ENCODE measurements at places on chromosomes 3 and 15.
A peak's percentile ranks its signal among the peaks of the same experiment; 100 is the strongest.

DNA sequence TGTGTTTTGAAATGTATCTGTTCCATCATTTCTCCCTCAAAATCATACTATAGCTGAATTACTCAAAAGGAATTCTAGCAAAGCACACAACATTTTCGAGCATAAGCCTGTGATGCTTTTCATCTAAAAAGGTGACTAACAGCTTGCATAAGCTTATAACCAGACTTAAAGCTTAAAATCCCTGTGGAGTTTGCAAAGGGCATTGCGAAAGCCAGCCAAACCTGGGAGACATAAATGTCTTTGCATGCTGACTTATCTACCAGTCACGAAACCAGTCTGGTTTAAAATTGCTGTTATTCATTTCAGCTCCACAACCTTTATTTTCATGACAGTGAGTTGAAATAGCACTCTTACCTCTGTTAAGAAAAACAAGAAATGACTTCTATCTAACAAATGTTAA, 35.6 kb upstream of the LIPC start:
- peak; percentile 90 for DNase-seq

DNA sequence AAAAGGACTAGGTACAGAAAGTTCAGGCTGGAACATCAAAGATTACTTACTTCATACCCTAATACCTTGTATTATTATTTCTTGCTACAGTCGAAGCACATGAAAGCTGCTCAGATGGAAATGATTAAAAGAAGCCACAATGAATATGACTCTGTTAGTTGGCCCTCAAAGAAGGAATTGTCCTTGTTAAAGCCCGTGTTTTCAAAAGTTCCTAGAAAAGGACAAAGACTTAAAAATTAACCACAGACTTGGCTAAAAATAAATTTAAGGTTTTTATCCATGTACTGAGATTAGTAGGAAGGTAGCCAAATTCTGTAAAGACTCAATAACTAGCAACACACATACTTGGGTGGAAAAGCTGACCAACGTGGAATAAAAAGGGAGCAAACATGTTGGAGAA, 251.0 kb upstream of the RARB start:
- peak; percentile 39 for DNase-seq

- DNase-seq = peak; percentile 92
Measured at GRCh38 chr15:67085818-67086636, 20.6 kb downstream of the SMAD3 start.

DNA sequence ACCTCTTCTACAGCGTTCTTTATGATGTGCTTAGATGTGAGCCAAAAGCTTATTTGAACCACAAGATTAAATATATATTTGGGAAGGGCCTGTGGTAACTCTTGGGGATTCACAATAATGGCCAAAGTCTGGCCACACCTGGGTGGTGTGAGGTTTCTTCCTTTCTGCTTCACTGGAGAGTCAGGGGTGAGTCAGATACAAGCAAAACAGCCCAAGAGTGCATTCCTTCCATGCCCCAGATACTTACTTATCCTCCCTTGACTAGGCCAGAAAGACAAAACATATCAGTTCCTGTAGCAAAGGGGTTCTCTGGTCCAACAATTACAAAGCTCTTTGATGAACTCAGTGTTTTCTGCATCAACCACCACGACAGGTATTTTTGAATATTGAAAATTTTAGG, 941 bp downstream of the ZBED2 start:
- DNase-seq = peak; percentile 83

All from EH (cell line).